ENCODE measurements at places on chromosomes 3 and 15.

GRCh38 chr3:72163809-72164634 is 379.1 kb upstream of the PROK2 start:
- peak; percentile 32 for DNase-seq

- no peak for DNase-seq
Observed at GRCh38 chr3:134008630-134009156, 21.0 kb downstream of the SLCO2A1 start.

DNA sequence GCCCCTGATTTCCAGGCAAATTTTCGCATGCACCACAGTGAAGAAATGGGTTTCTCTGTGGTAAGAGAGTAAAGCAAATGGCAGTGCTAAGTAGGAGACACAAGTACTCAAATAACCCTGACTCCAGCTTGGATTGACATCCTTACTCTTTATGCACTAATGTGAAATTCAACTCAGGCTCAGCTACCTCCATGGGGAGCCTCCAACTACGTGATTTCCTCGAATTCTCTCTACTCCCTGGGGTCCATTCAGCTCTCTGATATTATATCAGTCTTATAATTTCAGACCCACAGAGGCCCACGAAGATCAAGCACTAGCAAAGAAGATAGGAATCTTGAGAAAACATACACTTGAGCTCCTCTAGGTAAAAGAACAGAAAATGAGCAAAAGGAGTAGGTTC is 407.6 kb upstream of the CCDC54 start:
- no peak for DNase-seq

GRCh38 chr3:72092778-72093177 is 307.8 kb upstream of the PROK2 start:
- no peak for DNase-seq

DNA sequence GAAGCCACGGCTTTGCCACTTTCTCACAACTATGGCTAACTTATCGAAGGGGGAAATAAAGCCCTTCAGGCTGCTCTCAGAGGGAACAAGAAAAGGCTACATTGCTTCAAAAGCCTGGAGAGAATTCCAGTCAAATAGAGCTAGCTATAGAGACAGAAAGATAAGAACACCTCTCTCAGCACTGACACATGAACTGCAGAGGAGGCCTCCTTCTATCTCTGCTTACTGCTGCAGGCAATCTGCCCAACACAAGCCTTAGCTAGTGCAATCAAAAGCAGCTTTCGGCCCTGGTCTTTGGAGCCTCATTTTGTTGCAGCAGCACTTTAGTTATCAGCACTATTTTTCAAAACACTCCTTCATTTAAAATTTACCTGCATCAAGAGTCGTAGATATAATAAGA is 118.4 kb upstream of the ROBO1 start:
- no peak for DNase-seq

DNA sequence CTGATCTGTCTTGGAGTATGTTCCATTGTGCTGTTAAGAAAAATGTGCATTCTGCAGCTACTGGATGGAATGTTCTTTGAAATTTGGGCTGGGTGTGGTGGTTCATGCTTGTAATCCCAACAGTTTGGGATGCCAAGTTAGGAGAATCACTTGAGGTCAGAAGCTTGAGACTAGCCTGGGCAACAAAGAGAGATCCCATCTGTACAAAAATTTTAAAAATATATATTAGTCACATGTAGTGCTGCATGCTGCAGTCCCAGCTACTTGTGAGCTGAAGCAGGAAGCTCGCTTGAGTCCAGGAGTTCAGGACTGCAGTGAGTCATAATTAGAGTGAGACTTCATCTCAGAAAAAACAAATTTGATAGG is 62.8 kb upstream of the PLSCR4 start:
- DNase-seq = no peak

- DNase-seq = no peak
Observed at GRCh38 chr15:65414841-65415621, 7.7 kb downstream of the IGDCC4 start.

- no peak for DNase-seq
Observed at GRCh38 chr15:69973102-69973714, 124.5 kb downstream of the TLE3 start.

DNA sequence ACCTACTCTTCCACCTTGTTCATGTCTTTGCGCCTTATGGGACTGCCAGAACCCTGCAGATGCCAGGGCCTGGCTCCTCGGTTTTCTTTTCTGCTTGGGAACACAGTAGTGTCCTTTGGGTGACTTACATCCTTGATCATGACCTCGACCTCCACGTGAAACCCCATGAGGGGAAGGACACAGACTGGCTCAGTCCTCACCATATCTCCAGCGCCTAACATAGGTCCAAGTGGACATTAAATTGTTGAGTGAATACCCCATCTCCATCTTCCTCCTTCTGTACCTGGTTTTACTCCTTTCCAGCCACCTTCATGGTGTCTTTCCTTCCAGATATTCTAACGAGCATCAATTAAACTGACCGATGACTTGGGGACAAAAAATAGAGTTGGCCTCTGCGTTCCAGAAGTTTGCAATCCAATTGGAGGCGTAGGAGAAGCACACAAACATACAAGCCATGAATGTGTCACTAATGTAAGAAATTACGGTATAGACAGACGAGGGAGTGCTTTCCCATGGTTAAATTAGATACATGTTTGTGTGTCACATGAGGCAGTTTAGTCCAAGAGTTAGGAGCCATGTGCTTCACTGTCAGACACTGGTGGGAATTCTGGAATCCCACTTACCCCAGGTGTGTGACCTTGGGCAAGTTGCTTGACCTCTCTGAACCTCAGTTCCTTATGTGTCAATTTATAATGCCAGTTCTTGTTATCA is 907 bp upstream of the HERC1 start:
- DNase-seq = no peak

DNA sequence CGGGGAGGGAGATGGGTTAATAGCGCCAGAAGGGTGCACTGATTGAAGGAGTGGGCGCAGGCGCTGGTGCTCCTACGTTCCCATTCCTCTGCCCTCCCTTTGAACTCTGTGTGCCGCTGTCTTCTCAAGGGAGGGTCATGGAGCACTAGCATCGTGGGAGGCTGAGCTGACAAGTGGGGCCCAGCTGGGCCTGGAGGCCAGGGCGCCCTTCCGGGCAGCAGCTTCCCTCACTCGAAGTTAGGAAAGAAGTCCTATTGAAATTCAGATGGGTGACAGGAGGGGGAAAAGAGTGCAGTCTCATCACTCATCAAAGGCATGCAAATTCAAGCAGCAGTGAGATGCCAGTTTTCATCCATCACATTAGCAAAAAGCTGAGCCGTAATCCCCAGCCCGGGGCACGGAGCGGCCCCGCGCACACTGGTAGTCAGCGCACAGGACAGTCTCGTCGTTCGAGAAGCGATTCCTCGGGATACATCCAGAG is 128.2 kb downstream of the LRRK1 start:
- DNase-seq = no peak

- no peak for DNase-seq
Observed at GRCh38 chr3:62374341-62375218, 1.2 kb upstream of the FEZF2 start.

DNA sequence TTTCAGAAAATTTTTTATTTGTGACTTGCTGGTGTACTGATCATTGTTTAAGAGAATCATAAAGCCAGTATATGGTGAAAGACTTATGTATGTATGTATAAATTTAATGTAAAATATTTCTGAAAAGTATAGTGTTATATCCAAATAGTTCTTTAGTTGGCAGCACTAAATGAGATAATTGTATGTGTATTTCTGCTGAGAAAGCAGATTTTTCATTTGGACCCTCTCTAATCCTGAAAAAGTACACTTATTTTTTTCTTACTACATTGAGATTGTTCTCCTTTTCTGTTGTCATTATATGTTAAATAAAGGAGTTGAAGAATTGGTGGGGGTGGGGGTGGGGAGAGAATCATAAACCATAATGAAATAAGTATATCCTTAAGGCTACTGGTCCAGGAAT is 324.9 kb upstream of the SUCLG2 start:
- DNase-seq = no peak

DNA sequence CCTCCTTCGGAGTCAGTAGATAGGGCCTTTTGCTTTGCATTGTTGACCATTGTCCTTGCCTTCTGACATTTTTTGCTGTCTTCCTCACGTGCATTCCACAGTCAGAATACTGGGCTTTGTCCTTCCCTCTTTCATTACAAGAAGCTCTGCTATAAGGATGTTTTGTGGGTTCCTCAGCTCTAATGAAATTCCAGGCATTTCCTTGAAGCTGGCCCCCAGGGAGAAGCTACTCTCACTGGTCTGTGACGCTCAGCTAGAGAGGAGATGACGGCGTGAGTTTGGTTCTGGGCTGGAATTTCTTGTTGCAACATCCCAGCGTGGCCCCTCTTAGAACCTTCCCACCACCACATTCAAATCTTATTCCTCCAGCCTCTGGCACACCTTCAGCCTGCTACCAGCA is 210.2 kb downstream of the TJP1 start:
- no peak for DNase-seq

- no peak for DNase-seq
Observed at GRCh38 chr15:78715930-78716329, 74.9 kb upstream of the CHRNB4 start.

DNA sequence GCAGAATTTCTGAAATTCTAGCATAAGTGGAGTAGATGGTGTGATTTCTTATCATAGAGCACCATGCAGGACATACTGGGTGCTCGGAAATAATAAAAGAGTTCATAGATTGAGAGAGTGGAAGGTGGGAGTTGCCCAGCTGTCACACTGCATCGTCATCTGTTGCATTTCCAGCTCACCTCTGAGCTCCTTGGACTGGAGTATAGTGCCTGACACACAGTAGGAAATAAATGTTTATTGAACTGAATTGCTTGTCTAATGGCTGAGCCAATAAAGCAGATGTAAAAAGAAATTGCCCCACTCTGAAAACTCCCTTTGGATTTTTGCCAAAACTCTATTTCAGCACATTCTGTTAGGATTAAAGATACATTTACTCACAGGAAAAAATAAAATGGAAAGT is 108.9 kb upstream of the UBE2E1 start:
- no peak for DNase-seq

DNA sequence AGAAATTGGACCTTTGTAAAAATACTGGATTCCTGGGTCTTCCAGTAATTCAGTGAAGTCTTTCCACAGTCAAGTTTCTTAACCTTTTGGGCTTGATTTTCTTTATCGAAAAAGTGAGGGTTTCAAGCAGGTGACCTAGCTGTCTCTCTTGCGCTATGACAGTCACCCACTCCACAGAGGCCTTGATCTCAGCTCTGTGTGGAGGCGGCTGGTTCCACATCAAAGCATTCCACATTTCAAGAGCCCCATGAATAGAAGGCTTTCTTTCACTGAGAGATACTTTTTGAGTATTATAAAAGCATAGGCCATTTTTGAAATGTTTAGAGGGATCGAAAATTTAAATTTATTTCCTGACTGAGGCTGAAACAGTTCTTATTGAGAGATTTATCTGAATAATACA is 43.9 kb downstream of the GABRA5 start:
- no peak for DNase-seq

DNA sequence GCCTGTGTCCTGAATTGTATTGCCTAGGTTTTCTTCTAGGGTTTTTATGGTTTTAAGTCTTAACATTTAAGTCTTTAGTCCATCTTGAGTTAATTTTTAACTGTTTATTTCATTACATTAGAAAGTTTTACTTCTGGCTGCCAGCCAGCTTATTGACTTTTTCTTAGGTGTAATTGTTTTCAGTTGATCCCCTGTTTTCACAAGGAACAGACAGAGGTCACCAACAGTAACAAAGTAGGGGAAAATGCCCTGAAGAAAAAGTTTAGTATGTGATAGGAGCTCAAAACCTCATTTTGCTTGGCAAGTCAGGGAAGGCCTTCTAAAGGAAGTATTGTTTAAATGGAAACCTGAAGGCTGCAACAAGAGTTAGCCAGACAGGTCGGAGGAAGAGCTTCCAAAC is 10.4 kb downstream of the WDR48 start:
- no peak for DNase-seq

- no peak for DNase-seq
Observed at GRCh38 chr3:109091846-109092245, 26.1 kb downstream of the MORC1 start.

GRCh38 chr3:32508711-32509110 is 6.1 kb upstream of the CMTM6 start:
- DNase-seq = no peak

DNA sequence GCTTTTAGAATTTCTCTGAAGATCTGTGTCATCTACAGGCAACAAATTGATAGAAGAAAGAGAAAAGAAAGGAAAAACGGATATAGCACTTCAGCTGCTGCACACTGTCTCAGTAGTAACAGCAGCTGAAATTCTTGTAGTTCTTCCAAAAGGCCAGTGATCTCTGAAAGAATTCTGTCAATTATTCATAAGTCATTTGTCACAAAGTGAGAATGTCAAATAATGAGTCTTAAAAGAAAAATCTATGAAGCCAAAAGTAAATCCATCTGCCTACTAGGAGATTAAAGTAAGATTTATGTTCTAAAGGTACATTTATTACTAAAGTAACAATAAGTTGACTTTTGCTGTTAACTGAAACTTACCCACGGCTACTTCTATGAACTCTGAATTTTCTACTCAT is 24.6 kb downstream of the IFT80 start:
- no peak for DNase-seq

GRCh38 chr3:73729969-73730440 is 105.3 kb upstream of the PDZRN3 start:
- no peak for DNase-seq

DNA sequence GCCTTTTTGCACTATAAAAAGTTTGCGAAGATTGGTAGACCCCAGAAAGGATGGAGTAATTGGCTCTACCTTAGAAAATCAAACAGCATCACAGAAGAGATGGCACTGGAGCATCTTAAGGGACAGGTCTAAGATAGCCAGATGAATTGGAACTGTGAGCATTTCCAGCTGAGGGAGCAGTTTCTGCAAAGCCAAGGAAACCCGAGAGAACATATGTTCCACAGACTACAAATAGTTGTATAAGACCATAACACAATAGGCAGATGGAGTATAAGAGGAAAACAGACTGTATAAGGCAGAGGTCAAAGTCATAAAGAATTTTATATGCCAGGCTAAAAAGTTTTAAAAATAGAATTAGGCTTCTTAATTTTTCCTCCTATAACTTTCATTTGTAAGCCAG is 46.0 kb downstream of the TSC22D2 start:
- no peak for DNase-seq

DNA sequence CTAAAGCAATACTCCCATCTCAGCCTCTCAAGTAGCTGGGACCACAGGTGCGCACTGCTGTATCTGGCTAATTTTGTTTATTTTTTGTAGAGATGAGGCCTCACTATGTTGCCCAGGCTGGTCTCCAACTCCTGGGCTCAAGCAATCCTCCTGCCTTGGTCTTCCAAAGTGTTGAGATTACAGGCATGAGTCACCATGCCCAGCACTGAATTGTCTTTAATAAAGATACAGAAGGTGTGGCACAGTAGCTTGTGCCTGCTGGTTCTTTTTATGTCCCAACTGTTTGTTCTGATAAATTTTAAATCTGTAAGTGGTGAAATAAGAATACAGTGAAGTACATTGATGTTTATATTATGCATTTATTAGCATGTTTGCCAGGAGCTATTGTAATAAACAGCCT is 20.6 kb upstream of the TRAK1 start:
- no peak for DNase-seq

- DNase-seq = no peak
Observed at GRCh38 chr15:70259028-70259424, 161.3 kb upstream of the TLE3 start.

- no peak for DNase-seq
Observed at GRCh38 chr15:39920510-39921273, 626 bp upstream of the GPR176 start.

Data from SIG-M5 (cell line).